ENCODE measurements at places on chromosomes 13 and 19.

DNA sequence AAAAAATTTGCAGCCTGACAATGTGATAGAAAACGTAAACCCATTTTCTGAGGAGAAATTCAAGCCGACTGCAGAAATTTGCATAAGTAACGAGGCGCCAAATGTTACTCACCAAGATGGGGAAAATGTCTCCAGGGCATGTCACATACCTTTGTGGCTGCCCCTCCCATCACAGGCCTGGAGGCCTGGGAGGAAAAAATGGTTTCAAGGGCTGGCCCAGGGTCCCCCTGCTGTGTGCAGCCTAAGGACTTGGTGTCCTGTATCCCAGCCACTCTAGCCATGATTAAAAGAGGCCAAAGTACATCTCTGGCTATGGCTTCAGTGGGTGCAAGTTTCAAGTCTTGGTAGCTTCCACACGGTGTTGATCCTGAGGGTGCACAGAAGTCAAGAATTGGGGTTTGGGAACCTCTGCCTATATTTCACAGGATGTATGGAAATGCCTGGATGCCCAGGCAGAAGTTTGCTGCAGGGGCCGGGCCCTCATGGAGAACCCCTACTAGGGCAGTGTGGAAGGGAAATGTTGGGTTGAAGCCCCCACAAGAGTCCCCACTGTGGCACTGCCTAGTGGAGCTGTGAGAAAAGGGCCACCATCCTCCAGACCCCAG lies 1842.3 kb downstream of the PCDH9 start:
- no peak for DNase-seq

DNA sequence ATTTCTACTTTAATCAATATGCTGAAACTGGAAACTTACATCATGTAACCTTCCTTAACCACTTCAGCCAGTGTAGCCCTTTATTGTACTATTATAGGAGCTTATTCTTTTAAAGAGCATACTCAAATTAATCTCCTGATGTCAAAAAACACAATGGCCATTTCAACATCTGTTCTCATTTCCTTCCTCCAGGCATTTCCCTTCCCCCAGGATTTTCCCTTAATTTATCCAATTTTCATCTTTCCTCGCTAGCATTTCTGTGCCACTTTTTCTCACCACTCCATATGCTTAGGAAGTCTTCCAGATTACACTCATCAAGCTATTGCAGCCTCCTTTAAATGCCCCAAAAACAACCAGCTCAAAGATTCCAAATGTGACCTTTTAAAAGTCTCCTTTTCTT lies 265.0 kb downstream of the PCDH9 start:
- no peak for DNase-seq

DNA sequence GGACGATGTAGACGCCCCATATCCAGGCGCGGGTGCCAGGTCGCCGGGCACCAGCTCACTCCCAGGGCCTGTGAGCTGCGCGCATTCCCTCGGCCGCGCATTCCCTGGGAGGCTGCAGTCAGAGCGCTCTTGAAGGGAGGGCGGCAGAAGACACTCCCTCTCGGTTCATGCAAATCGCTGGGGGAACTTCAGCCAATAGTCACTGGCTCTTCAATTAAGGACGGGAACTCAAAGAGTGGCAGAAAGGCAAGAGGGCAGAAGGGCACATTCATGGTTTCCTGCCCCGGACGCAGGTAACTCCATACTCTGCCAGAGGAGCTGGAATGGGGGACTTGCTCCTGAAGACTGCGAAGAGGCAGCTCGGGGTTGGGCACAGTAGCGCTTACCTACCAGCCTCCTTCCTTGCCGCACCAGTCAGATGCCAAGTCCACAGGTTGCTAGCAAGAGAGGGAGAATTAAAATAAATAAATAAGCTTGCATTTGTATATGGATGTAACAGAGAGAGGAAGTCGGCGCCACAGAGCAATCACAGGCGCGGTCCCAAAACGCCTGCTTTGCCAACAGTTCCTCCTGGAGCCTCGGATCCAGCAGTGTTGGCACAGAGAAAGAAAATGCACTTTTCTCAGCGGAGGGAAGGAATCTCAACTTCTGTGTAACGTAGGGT lies 459 bp downstream of the PCDH20 start:
- DNase-seq: no peak

- DNase-seq: no peak
Observed at GRCh38 chr19:33947265-33947964, 150.7 kb downstream of the KCTD15 start.

GRCh38 chr19:6373813-6374108 lies 1.2 kb downstream of the ALKBH7 start:
- DNase-seq: no peak

Data from CD4-positive, alpha-beta T cell treated with Interleukin-15 for 4 hours (primary cell).